ENCODE measurements at places on chromosomes 7 and 10.

- no peak for DNase-seq
Observed at GRCh38 chr10:72108830-72109635, 20.7 kb upstream of the SPOCK2 start.

GRCh38 chr10:35462491-35462934 lies 126.2 kb downstream of the CCNY start:
- DNase-seq: no peak

DNA sequence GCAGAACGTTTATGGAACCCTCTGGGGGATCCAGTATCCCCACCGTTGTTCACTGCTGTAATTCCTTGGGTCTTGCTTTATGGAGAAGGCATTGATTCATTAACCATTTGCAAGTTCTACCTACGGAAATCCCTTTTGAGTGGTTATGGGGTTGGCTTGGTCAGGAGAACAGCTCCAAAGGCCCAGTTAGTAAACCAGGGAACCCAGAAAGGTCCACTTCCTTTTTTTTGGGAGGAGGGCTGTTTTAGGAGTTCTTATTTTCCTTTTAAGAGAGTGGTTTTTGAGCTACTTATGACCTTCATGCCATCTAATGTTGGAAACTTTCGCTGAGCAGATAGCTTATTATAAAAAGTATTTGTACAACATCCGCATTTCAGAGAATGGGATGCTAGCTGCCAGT lies 1.3 kb downstream of the POR start:
- no peak for DNase-seq

DNA sequence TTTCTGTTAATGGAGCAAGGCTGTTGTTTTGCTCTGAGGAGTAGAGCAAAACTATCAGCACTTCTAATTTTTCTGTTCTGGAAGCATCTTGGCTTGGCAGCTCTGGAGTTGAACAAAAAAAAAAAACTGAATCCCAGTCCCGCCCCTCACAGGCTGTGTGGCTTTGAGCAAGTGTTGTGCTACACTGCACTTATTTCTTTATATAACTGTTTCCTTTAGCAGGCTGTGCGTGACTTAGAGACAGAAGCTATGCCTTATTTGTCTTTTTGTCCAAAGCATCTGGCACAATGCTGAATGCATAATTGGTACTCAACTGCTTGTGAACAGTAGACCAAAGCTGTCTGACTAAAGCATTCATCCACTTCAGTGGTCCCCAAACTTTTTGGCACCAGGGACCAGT lies 96.1 kb downstream of the AMPH start:
- no peak for DNase-seq

DNA sequence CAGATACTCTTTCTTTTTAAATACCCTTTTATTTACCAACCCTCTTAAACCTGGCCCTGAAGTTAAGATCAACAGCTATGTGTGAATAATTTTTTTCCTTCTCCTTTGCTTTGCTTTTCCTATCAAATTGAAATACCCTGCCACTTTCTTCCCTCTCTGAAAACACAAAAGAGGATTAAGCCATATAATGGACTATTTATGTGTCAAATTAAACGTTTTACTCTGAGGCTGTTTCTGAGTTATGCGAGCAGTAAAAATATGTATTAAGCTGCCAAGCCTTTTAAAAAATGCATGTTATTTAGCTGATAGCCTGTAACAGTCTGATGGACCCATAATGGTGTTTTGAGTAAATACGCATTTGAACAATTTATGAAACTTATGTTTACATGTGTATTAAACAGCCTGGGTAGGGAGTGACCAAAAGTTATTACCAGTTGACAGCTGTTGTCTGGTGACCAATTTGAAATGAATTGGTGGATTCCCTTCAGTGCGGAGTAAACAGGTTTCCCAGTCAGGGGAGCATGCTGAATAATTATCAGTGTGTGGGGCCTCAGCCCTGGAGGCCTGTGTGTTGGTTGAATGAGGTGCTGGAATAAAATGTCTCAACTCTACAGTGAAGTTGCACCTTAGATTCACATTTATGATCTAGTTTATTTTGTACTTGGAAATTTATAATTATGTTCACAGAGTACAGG lies 89.6 kb downstream of the AUTS2 start:
- DNase-seq: no peak

DNA sequence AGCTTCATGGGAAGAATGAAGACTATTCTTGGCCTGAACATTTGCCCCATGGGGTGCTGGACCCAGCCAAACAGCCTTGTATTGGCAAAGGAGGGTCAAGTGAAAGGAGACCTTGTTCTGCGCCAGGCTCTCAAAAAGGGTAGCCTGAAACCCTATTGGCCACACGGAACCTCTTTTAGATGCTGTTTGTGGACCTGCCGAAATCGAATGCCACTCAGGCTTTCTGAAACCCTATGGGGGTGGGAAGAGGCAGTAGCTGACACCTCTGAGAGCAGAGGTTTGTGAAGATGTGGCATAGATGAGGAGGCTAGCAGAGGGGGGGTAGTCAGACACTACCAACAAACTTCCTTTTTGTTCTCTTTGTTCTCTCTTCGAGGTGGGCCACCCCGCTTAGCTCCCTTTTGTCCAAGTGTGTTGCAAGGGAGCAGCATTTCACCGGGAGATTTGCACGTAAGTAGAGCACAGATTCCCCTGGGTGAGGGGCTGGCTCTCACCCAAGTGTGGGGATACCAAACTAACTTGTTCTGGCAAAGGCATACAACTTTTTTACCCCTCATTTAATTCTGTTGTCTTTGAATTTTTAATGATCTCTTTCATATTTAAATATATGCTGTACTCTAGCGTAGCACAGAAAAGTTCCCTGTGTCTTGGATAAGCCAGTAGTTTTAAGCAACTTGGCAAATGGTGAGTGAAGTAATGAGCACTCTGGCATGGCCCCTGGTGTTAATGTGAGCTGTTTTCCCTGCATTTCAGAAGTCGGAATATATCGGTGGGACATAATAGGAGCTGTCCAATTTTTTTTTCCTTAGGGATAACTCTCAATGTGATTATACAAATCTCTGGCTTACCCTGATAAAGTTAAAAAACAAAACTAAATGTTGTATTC lies 107.7 kb downstream of the SEPTIN7 start:
- no peak for DNase-seq

DNA sequence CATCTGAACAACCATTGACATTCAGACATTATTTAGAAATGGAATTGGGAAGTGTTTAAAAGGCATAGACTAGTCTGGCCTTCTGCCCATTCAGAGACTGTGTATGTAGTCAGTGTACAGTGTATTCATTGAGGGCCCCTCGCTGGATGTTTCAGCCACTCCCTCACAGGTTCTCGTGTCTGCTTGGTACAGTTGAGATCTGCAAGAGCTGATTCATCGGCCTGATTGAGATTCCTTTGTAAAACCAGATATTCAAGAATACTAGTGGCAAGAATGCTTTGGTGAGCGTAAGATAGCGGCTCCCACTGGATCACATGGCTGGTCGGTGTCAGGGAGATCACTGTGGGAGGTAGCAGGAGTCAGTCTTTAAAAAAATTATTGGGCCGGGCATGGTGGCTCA lies 119.5 kb downstream of the TCF7L2 start:
- no peak for DNase-seq

GRCh38 chr10:82934947-82935346 lies 1060.0 kb downstream of the NRG3 start:
- no peak for DNase-seq

GRCh38 chr7:10237306-10237705 lies 736.4 kb upstream of the PHF14 start:
- DNase-seq: no peak

DNA sequence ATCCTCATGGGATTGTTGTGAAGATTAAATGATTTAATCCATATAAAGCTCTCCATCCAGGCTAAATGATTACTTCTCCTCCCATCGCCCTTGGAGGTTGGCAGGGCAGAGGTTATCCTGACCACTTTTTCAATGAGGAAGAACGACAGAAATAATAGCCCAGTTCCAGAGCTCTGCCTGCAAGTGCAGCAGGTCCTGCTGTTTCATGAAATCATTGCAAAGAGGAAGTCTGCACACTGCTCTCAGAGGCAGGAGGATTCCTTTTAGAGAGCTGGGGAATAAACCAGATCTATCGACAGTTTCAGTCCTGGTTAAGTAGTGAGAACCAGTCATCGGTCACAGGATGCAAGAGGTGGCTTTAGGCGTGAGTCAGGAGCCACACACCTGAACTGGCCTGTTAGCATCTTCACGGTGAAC lies 25.0 kb upstream of the CDH23 start:
- no peak for DNase-seq

- no peak for DNase-seq
Observed at GRCh38 chr10:10959666-10960065, 58.0 kb upstream of the CELF2 start.

GRCh38 chr10:126109893-126110292 lies 213.5 kb downstream of the FANK1 start:
- no peak for DNase-seq

- no peak for DNase-seq
Observed at GRCh38 chr10:124168991-124169802, 75.8 kb upstream of the CHST15 start.

- no peak for DNase-seq
Observed at GRCh38 chr10:128990986-128991385, 476.1 kb upstream of the MGMT start.

DNA sequence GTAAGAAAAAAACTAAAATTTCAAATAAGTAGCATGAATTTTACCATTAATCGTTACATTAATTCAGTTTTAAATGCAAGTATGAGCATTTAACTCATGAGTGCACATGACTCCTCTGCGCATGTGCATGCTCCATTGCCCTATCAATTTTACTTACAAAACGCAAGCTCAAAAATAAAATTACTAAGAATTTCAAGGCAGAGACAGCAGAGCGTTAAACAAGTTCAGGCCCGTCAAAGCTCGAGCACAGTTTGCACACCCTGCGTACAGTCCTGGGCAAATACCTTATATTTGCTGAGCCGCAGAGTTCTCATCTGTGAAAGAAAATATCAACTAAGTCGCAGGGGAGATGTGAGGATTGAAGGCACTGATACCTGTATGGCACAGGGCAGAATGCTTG lies 373.6 kb downstream of the BBS9 start:
- DNase-seq: no peak

- DNase-seq: peak; percentile 3
Observed at GRCh38 chr10:31320550-31321211, 1.7 kb downstream of the ZEB1 start.

- no peak for DNase-seq
Observed at GRCh38 chr7:36682102-36682501, 42.2 kb downstream of the AOAH start.

GRCh38 chr7:29563590-29564495 lies at the start of gene PRR15:
TSS of gene PRR15 (plus strand) at chr7:29563835. CDS start at chr7:29566330, 2,495 bp downstream.
- DNase-seq: no peak

DNA sequence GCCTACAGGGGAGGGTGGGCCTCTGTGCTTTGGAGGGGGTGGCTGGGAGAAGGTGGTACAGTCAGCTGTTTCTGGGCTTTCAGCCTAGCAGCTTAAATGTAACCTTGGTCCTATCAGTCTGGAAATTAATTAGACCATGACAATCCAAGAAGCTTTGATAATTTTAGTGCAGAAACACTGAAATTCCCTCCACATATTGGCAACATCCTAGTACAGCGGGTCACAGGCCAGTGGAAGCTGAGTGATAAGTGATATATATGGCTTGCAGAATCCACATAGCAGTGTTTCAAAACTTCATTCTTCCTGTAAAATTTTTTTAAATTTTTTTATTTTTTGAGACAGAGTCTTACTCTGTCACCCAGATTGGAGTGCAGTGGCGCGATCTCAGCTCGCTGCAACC lies 212.6 kb downstream of the TYW1 start:
- no peak for DNase-seq

DNA sequence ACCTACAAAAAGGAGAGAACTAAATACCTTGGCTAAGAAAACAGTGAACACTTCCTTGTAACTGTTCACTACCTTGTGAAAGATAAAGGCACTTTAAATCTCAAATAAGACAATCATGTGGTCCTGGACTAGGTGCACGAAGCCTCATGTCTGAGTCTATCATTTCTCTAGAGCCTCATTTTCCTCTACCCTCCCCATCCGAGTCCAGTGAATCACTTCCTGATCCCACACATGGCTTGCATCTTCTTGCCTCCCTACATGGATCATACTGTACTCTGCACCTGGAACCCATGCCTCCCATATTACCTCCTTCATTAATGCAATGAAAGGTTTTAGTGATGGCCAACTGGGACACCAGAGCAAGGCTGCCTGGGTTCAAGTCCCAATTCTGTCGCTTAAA lies 34.5 kb downstream of the SNX10 start:
- no peak for DNase-seq

Measured in activated CD4-positive, alpha-beta T cell treated with anti-CD3 and anti-CD28 coated beads for 4 hours (primary cell).